Upper lobe of left lung (tissue), 6 donors: ENCODE measurements at places on chromosomes 6 and 20.
A peak's percentile ranks its signal among the peaks of the same experiment; 100 is the strongest.

DNA sequence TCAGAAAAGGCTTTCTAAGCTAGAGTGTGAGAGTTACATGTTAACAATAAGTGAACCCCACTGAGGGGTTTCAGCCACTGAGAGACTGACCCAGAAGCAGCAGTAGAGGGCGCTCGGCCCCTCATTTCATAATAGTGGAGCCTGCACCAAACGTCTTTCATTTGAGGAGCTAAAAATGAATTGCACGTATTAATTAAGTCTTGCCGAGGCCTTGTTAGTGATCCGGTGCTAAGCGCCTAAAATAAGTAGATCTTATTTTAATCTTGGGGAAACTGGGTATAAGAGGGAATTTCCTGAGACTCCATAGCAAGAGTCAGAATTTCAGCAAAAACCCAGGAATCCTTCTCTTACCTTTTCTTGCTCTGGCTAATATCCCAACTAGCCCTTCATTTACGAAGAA, 209.7 kb downstream of the FARS2 start:
- no peak overlapping the region for H3K4me3 ChIP-seq
- no peak for DNase-seq
- H3K36me3 ChIP-seq: no peaks in the 10 kb centered on the region
- H3K27me3 ChIP-seq: no peaks in the 10 kb centered on the region
- no peak overlapping the region for H3K27ac ChIP-seq
- no peaks in the 10 kb centered on the region for H3K4me1 ChIP-seq

- H3K4me3 ChIP-seq: no peak overlapping the region
- DNase-seq: no peak
- no peak overlapping the region for H3K27ac ChIP-seq
- no peaks in the 10 kb centered on the region for H3K4me1 ChIP-seq
These were observed 175.1 kb upstream of the JAG1 start for GRCh38 chr20:10848810-10849370.

- no peaks in the 10 kb centered on the region for H3K27me3 ChIP-seq
- peaks cover 15% of the 10 kb centered on the region for H3K4me1 ChIP-seq
- peak overlapping the region; percentile 97 for H3K27ac ChIP-seq
- peak overlapping the region; percentile 95 for H3K4me3 ChIP-seq
- no peaks in the 10 kb centered on the region for H3K36me3 ChIP-seq
- peak; percentile 40 for DNase-seq
These were observed 651 bp upstream of the BLTP3A start for GRCh38 chr6:34791164-34791700.

- H3K27me3 ChIP-seq: no peaks in the 10 kb centered on the region
- no peaks in the 10 kb centered on the region for H3K4me1 ChIP-seq
- H3K36me3 ChIP-seq: no peaks in the 10 kb centered on the region
- no peak for DNase-seq
- H3K27ac ChIP-seq: no peak overlapping the region
These were observed 98.6 kb downstream of the HIVEP1 start for GRCh38 chr6:12110523-12111362.

- no peaks in the 10 kb centered on the region for H3K36me3 ChIP-seq
- peaks cover 8% of the 10 kb centered on the region for H3K27me3 ChIP-seq
- no peak overlapping the region for H3K4me3 ChIP-seq
- H3K27ac ChIP-seq: no peak overlapping the region
- peaks cover 11% of the 10 kb centered on the region for H3K4me1 ChIP-seq
- peak; percentile 37 for DNase-seq
These were observed 5.1 kb downstream of the KCNS1 start for GRCh38 chr20:45095805-45096238.

DNA sequence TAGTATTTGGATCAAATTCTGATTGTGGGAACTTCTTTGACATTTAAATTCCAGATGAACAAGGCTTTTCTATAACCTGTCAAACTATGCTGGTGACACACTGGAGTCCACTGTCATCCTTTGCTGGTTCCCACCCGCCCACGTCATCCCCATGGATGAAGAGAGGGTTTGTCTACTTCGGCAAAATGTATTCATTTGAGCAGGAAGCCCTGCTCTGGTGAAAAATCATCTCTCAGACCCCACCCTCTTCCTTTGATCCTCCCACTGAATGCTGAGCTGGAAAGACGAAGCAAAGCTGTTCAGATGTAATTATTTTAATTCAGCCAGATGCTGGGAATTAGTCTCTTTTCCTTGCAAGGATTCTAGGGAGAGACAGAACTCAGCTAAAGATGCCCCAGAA, 50.5 kb downstream of the CPNE5 start:
- no peaks in the 10 kb centered on the region for H3K4me1 ChIP-seq
- no peak overlapping the region for H3K4me3 ChIP-seq
- no peaks in the 10 kb centered on the region for H3K27me3 ChIP-seq
- no peak for DNase-seq
- no peak overlapping the region for H3K27ac ChIP-seq

DNA sequence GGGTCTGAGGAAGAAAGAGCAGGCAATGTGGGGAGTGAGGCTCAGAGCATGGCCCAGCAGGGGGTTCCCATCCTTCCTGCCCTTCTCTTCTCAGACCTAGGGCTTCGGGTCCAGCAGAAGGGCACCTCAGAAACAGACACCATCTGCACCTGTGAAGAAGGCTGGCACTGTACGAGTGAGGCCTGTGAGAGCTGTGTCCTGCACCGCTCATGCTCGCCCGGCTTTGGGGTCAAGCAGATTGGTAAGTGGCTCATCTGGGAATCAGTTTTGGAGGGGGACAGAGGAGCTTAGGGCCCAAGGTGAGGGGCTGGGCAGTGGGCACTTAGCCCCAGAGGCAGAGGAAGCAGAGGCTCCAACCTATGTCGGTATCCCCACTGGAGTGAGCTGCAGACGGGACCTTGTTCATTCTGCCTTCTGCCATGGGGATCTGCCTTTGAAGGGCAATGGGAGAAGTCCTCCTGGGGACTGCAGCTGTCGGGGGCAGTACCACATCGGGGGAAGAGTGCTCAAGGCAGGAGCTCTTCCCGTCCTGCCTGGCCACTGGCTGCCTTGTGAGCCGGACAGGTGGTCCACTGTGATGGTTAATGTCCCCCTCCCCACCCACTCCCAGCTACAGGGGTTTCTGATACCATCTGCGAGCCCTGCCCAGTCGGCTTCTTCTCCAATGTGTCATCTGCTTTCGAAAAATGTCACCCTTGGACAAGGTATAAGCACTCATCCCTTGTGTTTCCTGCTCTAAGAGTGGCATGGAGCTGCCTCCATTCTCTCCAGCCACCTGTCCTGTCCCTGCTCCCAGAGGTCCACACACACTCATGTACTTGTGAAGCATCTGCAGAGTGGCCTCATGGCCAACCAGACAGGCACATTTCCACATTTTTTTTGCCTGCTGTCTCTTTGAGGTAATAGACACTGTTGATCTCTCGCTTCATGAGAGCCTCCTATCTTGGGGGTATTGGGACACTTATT, 4.7 kb downstream of the CD40 start:
- peaks cover 37% of the 10 kb centered on the region for H3K4me1 ChIP-seq
- DNase-seq: no peak
- no peak overlapping the region for H3K4me3 ChIP-seq
- no peaks in the 10 kb centered on the region for H3K27me3 ChIP-seq

DNA sequence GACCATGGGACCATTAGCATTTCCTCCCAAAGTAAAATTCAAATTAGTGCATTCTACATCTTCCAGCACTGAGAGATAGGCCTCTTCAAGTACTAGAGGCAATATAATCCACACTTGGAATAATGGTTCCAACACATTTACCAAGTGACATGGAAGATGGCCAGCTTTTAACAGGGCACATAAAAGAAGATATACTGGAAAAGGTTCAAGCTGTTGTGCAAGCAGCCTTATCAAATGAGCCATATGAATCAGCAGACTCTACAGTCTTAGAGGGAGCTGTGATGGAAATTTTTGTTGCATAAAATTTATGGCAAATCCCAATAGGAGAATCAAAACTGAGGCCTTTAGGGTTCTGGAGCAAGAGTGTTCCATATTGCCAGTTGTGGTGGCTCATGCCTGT, 526.6 kb upstream of the IRAK1BP1 start:
- no peaks in the 10 kb centered on the region for H3K36me3 ChIP-seq
- no peaks in the 10 kb centered on the region for H3K4me1 ChIP-seq
- H3K27me3 ChIP-seq: no peaks in the 10 kb centered on the region
- no peak overlapping the region for H3K27ac ChIP-seq
- no peak overlapping the region for H3K4me3 ChIP-seq

DNA sequence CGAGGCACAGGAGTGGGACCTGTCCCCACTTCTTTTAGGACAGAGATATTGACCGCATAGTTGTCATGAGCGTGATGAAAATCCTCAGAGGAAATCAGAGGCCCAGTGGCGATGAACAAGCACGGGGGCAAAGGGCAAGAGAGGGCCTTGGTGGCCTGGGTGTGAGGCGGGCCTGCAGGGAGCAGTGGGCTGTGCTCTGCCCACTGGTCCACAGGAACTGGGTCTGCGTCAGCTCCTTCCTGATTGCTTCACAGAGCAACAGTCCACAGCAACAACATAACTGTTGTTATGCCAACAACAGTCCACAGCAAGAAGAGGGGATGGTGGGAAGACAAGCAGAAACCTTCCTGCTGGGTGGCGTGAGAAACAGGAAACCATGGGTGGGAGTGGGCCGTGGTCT, 335.6 kb downstream of the ZFAND3 start:
- peak; percentile 59 for DNase-seq
- no peak overlapping the region for H3K27ac ChIP-seq
- H3K4me1 ChIP-seq: peaks cover 21% of the 10 kb centered on the region

DNA sequence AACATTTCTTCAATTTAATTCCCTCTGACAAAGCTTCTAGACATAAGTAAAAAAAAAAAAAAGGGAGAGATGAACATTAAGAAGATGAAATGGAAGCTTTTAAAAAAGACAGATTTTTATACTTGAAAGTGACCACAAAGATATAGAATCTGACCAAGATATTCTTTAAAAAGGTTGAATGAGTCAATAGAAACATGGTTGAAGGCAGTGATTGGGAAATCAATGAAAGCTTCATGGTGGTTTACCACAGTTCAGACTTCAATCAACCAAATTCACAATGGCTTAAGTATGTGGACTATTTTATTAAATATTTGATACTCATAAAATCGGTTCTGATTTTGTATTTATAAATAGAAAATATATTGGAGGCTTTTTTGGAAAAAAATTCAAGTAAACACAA, 248.4 kb upstream of the HSF2 start:
- no peaks in the 10 kb centered on the region for H3K27me3 ChIP-seq
- H3K4me1 ChIP-seq: no peaks in the 10 kb centered on the region
- no peak for DNase-seq
- H3K27ac ChIP-seq: no peak overlapping the region
- no peaks in the 10 kb centered on the region for H3K36me3 ChIP-seq
